Fibroblast of skin of right quadriceps (primary cell): ENCODE measurements at places on chromosomes 3 and 15.

DNA sequence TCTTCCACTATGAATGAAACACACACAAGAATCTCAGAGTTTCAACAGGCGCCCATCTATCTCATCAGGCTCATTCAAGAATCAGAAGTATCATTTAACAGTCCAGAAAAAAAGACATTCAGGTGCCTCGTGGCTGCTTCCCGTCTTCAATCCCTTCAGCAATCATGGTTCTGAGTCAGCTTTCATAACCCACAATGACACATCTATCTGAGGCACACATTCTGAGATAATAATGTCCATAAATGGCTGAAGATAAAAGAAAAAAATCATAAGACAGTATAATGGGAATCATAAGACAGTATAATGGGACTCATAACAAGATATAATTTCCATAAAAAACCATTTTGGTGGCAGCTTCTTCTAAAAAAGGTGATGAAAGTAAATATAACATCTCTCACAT is 52.4 kb downstream of the TNIK start:
- peak; percentile 76 for DNase-seq

DNA sequence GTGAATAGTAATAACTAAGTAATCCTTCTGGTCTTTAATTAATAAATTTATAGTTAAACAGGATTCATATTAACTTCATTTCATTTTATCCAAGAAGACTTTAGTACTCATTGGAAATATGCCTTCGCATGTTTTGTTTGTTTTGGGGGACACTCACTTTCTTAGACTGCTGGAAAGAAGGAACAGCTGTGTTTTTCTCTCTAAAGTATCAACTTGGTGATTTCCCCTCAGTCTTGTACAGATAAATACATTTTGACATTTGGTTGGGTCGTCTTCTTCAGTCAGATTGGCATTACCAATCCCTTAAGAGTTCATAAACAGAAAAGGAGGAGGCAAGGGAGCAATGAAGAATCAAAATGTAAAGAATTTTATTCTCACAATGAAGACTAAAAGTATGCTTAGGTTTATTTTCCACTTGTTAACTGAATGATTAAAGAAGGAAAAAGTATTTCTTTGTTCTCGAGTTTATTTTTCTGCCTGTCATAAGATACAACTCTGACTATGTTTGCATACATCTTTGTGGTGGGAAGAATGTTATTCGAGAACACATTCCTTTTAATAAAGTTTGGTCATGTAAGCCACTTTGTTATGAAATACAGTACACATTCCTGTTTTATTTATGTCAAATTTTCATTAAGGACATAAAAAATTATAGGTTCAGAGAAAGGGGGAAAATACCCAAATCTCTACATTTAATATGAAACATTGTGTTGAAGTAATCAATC is 140.2 kb downstream of the GMNC start:
- DNase-seq, result no peak

- peak; percentile 56 for DNase-seq
Measured at GRCh38 chr3:157204431-157204830, 44.5 kb upstream of the CCNL1 start.

GRCh38 chr3:176490357-176490756 is 706.9 kb downstream of the TBL1XR1 start:
- DNase-seq, result no peak

DNA sequence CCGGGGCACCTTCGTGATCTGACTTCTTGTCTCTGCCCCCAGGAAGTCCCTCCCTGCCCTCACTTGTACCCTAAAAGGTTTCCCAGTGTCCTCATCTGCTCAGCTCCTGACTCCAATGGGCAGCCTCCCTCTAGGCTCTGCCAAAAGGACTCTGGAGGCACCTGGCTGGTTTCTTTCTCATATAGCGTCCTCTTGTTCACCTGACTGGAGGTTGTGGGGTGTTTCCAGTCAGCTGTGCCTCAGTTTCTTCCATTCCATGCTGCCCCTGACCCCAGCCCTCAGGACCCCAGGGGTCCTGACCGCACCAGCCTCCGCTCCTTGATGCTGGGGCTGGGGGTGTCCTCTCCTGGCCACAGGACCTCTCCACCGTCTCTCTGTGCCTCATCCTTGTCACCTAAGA is 2.5 kb downstream of the PRR23E start:
- DNase-seq, result no peak

- peak; percentile 51 for DNase-seq
Measured at GRCh38 chr3:196740481-196741248, 1.0 kb downstream of the PAK2 start.

DNA sequence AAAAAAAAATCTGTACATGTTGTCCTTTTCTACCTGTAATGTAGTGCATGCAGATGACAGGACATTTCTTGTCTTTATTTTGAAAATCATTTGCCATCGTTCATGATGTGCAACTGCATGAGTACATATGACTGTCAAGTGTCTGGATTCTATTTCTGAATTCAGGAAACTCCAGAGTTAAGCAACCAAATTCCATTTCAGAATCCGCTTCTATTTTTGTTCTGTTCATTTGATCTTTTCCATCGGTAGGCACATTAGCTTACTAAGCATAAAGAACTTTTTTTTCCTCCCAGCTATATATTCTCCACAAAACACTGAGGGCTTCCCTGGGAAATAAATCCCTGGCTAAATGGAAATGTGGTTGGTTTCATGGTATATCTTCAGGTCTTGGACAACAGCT is 365.6 kb downstream of the PTPRG start:
- peak; percentile 75 for DNase-seq

DNA sequence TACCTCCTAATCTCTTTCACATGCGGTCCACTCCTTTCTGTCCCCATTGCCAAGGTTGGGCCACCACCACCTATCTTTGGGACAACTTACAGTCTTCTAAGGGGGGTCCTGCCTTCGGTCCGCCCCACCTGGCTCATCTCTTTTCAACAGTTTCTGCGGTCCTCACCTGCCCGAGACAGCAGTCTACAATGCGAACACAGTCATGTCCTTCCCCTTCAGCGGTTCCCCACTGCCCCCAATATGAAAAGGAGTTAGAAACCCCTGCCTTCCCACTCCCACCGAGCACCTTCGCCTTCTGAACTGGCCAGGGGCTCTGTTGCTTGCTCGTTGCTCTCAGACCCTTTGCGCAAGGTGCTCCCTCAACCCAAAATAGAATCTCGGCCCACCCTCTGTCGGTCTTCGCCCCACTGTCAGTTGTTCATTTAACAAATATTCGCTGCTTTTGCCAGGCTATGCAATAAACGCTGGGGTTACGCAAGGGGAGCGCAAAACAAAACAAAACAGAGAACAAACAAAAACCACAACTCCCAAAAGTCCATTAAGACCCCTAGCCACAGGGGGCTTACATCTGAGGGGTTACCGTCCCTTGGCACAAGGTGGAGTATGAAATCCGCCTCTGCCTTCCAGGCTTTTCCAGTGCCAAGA is 611 bp upstream of the FANCI start:
- no peak for DNase-seq

- DNase-seq, result no peak
Measured at GRCh38 chr3:39453134-39453533, 14.3 kb upstream of the MOBP start.

DNA sequence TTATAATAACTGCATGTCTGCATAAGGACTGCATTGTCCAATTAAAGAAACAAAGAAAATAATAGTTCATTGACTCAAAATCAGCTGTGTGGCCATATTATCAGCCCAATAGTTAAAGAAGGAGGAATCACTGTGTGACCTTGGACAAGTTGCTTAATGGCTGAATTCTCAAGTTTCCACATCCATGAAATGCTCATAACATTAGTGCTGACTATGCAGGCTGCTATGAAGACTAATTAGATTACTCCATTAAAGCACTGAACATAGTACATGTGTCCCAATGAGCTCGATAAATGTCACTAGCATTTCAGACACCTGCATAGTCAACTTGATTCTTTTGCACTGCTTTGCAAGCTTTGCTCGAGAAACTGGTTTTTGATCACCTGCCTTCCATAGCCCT is 111.1 kb upstream of the WNT5A start:
- DNase-seq, result no peak

DNA sequence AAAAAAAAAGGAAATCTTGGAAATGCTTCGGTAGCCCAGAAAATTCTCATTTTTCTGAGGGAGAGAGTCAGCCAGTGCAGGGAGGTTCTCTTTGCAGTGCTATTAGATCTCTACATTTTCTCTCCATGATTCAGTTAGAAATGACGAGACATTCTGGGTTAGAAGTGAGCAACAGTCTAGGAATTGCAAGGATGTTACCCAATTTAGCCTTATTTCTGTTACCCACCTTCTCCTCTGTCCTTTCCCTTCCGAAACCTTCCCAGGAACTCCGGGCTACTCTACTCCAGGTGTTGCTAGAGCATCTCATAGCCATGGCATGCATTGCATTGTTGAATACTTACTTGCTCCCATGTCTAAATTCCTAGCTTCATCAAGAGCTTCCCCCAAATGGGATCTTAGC is 106.8 kb downstream of the EDEM1 start:
- DNase-seq, result peak; percentile 80

DNA sequence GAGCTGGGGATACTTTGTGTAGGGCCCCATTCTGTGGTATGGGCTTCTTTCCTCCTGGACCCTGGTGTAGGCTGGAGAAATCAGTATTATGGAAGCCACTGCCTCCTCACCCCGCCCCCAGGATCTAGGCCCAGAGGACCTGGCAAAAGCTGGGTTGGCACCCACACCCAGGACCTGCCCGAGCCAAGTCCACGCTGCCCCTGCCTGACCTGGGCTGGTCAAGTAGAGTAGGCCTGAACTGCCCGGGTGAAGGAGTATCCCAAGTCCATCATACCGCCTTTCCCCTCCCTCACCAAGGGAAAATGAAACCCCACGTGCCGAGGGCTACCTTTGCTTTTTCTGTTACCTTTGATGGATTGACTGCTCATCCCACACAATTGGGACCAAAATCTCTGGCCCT is 37.7 kb upstream of the TRAK1 start:
- DNase-seq, result no peak

DNA sequence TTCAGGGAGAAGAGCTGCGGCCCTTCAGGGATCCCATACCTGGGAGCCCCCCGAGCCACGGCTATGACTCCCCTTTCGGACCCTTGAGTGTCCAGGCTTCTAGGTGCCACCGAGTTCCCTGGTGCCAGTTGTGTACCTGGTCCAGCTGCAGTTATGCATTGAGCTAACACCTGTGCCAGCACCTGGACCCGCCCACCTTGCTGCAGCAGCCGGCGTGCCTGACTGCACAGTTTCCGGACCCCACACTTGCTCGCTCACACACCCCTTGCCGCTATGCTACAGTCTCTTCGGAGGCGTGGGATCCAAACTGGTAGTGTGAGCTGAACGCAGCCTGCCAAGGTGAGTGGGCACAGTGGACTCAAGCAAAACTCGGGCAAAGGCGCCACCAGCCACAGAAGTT is 284.5 kb upstream of the ROBO1 start:
- DNase-seq, result no peak

- DNase-seq, result no peak
Measured at GRCh38 chr3:184816614-184817013, 4.6 kb downstream of the VPS8 start.
